ENCODE measurements at places on chromosomes 11 and 22.

- DNase-seq = no peak
These were observed 15.4 kb downstream of the OR52K2 start for GRCh38 chr11:4464216-4465159.

DNA sequence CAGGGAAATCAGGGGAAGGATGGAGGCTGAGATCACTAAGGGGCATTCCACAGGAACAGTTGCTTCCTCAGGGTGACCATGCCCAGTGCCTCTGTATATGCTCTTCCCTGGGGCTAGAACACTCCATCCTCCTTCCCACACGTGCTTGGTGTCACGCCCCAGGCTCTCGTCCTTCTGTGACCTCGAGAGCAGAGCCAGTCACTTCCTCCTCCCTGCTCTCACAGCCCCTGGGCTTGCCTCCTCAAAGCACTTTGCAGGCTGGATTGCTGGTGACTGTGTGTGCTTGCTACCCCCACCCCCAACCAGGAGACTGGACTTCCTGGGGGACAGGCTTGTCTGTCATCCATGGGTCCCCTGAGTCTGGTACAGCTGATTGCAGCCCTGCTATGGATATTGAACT is 56.5 kb upstream of the AMPD3 start:
- no peak for DNase-seq

DNA sequence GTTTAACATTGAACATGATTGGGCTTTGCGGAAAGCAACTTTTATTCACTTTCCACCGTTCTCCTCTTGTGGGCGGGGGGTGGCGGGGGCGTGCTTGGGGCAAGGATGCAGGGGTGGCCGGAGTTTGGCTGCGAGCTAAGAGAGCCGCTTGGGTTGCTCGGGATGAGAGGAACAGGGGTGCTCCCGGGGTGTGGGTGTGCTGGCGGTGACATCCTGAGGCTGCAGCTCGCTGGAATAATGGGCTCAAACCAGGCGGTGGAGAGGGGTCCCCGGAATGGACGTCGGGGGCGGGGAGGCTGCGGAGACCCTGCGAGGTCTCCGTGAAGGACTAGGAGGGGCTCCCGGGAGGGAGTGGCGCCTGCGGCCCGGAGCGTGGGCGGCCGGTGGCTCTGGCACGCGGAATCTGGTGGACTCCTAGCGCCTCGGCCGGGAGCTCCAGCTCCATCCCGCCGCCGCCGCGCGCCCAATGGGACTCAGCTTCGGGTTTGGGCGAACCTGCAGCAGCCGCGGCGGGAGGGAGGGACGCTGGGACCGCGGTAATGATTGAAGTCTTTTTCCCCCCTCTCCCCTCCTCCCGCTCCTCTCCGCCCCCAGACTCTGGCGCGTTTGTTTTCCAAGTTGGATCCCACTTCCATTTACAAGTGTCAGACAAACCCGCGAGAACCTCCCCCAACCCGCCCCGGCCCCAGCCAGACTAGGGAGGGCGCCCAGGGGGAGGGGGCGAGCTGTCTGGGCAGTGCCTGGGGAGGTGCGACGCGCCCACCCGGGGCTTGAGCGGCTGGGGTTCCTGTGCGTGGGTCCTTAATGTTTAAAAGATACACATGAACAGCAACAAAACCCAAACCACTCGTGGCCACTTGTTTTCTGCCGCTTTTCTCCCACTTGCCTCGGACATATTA is 2.0 kb downstream of the FAT3 start:
- DNase-seq = no peak

DNA sequence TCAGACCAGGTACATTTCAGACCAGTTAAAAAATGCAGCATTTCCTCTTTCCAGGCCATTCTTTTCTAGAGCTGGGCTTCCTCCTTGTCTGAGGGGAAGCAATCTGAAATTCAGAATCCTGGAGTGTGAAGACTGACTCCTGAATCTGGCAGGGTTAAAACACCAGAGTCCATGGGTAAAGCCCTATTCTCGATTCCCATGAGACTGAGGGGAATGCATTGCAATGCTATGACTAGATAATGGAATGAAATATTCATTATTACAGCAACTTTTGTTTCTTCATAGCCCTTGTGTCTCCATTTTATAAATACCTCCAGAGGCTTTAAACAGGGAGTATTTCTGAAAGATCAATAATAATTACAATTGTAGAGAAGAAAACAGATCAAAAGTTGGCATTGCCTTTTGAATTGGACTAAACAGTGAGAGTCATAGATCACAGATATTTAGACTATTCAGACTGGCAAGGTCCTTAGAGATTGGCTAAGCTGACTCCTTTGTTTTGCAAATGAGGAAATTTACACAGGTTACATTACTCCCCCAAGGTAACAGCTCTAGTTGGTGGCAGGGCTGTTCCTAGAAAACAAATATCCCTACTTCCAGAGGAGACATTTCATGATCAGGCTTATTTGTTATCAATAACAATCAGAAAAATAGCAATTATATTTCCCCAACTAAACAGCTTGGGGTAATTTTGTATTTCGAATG is 632.6 kb upstream of the KIRREL3 start:
- no peak for DNase-seq

GRCh38 chr11:2270322-2271076 is at the start of gene ASCL2:
Gene ASCL2 (minus strand): TSS chr11:2270588. CDS start chr11:2270332, 256 bp downstream.
- DNase-seq = no peak

DNA sequence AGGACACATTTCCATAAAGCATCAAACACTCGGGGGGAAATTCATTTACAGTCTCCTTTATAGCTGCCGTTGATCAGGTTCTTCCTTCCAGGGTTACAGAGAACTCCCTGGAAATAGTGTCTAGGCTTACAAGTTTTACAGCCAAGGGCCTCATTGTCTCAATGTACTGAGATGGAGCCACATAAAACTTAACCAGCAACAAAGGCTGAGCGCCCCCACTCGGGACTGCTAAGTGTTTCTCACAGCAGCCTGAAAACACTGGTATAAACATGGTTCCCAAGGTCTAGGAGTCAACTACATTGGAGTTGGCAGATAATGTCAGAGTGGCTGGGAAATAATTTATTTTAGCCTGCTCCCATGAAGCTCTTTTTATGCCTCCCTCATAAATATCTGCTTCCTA is 686.2 kb downstream of the OPCML start:
- DNase-seq = no peak

- no peak for DNase-seq
These were observed 12.3 kb downstream of the IPO7 start for GRCh38 chr11:9396752-9397151.

- DNase-seq = no peak
These were observed 50.2 kb downstream of the JAM3 start for GRCh38 chr11:134119094-134119493.

GRCh38 chr22:47129902-47130635 is 367.6 kb downstream of the TBC1D22A start:
- DNase-seq = no peak

DNA sequence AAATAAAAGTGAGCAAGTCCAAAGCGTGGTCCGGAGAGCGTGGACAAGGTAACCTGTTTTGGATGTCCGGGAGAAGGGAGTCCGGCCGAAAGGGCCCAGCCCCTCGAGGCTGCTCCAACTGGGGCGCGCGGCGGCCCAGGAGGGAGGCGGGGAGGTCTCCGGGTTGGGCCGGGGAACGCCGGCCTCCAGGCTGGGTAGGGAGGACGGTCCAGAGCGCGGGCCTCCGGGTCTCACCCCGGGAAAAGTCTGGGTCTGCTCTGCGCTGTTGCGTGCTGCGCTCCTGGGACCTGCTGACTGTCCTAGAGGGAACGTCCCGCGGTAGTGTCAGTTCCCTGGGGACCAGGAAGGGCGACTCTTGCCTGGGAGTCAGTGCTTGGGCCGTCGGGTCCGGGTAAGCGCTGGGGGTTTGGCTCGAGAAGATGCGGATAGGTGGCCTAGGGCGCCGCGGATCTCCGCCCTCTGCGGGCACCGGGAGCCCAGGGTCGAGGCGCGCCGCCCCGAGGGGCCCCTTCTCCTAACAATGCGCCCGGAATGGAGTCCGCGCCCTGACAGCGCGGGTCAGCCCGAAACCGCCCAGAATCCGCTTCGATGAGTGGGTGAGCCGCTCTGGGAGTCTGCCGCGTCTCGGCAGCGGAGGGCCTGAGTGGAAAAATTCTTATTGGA is 988 bp upstream of the FLI1 start:
- no peak for DNase-seq

DNA sequence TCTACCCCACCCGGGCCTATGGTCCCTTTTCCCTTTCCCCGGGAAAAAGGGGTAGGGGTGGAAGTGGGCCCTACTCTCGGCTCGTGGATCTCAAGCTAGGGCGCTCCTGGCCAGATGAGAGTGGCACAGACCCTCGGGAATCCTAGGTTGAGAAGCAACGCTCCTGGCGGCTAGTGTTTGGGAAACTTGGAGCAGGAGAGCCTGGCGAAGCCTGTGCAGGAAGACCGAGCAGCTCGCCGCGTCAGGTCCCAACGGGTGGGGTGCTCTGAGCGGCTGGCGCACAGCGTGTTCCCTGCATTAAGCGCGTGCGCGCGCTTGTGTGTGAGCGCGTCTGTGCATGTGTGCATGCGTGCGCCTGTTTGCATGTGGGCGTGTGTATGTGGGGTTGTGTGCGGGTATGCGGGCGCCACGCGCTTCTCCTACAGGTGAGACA is 7.1 kb upstream of the FLI1 start:
- DNase-seq = no peak

- DNase-seq = no peak
These were observed 21.4 kb downstream of the CHID1 start for GRCh38 chr11:889257-889656.

GRCh38 chr11:115168229-115168671 is 336.0 kb downstream of the CADM1 start:
- no peak for DNase-seq

DNA sequence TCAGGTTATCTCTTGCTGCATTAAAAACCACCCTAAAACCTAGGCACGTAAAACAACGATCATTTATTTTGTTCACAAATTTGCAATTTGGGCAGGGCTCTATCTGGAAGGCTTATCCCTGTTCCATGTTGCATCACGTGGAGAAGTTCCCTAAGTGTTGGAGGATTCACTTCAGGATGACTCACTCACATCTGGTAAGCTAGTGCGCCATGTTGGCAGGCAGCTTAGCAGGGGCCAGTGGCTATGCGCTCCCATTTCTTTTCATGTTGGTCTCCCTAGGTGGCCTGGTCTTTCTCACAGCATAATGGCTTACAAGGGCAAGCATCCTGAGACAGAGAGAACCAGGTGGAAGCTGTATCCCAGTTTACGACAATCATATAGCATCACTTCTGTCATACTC is 226.8 kb downstream of the BLID start:
- no peak for DNase-seq

DNA sequence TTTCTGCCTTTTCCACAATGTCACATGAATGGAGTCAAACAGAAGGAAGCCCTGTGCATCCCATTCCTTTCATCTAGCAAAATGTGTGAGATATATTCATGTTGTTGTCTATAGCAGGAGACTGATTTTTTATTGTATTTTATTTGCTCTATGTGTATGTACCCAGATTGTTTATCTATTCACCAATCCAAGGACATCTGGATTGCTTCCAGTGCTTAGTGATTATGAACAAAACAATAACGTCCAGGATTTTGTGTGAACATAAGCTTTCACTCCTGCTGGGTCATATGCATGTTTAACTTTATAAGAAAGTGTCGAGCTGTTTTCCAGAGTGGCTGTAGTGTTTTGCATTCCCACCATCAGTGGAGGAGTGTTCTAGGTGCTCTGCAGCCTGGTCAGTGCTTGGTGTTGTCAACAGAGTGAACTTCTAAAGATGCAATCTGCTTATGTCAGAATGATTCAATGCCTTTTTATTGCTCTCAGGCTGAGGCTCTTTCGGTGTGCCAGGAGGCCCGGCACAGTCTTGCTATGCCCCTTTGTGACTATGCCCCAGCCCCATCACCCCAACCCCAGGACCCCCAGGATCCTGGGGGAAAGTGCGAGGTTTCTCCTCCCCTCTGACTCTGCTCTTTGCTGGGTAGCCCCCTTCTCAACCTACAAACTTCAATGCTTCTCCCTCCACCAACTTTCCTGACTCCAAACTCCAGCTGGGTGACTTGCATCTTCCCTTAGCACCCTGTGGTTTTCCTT is 19.9 kb upstream of the SYT13 start:
- DNase-seq = no peak

Data from smooth muscle cell of the brain vasculature (primary cell).